NCI-H774 (cell line): ENCODE measurements at places on chromosomes 5 and 9.

DNA sequence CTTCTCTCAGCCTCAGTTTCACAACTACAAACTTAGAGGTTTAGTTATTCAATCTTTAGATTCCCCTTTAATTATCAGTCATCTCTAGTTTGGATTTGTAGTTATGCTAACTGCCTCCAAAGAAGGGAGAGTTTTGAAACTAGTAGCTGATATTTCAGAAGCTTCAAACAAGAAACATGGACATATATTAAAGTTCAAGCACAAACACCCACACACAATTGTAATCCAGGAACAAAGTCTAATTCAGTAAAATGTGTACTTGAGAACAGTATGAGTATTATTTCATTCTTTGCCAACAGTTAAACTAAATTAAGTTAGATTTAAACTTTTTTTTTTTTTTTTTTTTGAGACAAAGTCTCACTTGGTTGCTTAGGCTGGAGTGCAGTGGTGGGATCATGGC, 71.2 kb upstream of the ABCA1 start:
- no peak for DNase-seq

- no peak for DNase-seq
Measured at GRCh38 chr5:134595458-134595838, 37.2 kb downstream of the SAR1B start.

DNA sequence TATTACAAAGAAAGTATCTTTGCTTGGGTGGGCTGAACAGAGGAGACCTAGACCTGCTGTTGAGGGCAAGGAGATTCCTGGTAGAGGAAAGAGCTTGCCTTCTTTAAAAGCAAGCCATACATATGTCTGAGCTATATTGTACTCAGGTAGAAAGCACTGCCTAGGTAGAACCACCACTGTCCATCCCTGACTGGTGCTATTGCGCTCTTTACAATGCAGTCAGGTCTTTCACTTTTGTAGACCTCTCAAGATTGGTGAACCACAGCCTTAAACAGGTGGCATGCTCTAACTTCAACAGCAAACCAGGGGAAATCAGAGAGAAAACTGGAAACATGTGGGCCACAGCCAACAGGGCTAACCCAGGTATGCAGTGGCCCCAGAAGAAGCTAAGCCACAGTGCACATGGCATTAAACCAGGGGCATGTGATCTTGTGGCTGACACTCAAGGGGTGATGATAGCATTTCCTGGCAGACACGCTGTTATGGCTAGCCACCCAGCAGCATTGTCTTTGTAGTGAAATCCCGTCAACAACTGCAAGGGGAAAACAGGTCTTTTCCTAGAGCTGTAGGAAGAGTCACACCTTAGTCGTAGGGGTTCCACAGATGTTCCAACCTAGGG, 253.9 kb upstream of the PCSK5 start:
- DNase-seq: no peak

- no peak for DNase-seq
Measured at GRCh38 chr5:149823375-149823774, 93.3 kb downstream of the PPARGC1B start.

- no peak for DNase-seq
Measured at GRCh38 chr5:168152660-168153059, 138.8 kb upstream of the WWC1 start.

DNA sequence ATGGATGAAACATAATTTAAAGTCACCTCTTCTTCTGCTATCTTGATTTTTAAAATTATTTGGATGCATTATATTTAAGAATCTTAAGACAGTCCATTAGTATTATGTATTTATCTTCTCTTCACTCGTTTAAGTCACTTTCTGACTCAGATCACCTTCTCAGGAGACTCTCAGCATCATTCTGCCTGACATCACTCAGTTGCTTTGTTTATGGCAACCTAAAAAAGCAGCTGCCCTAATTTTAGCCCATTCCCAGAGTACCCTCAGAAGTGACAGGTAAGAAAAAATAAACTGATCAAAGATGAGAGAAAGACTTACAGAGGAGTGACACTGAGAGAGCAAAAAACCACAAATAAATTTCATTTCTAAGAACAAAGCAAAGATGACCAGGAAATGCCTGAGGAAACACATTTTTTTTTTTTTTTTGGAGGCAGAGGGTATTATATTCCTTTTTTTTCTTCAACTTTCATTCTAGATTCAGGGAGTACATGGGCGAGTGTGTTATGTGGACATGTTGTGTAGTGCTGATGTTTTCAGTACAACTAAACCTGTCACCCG, 140.5 kb downstream of the MUSK start:
- DNase-seq: no peak
